ENCODE measurements at places on chromosomes 7 and 10. TPM values are rescaled to one million over a fixed set of nuclear protein-coding genes. Genes with fewer than 3 reads are reported as not detected.

- H3K4me1 ChIP-seq = peaks cover 23% of the 10 kb centered on the region
- DNase-seq = no peak
- H3K27ac ChIP-seq = no peak overlapping the region
- H3K27me3 ChIP-seq = peaks cover 24% of the 10 kb centered on the region
- no peaks in the 10 kb centered on the region for H3K36me3 ChIP-seq
Observed at GRCh38 chr10:102413806-102414561, 4.6 kb downstream of the PSD start.

DNA sequence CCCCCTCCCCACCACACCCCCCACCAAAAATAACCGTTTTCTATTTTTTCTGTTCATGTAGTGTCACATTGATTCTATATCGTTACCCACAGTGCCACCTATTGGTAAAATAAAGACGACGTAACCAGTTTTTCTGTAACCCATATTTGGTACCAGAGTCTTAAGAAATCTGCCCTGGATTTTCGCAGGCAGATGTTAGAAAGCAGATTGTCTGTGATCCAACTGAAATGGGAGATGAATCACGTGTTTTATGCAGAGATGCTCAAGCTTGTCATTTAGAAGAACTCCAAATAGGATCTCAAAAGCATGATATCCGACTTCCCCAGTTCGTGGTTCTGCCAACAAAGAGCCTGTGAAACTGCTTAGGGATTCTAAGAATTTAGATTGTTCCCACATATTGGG lies 261.1 kb upstream of the CSTF2T start:
- no peaks in the 10 kb centered on the region for H3K4me1 ChIP-seq
- H3K27me3 ChIP-seq = peaks cover 16% of the 10 kb centered on the region
- no peaks in the 10 kb centered on the region for H3K36me3 ChIP-seq

- no peak for DNase-seq
- peaks cover 3% of the 10 kb centered on the region for H3K27me3 ChIP-seq
- no peaks in the 10 kb centered on the region for H3K4me1 ChIP-seq
- H3K27ac ChIP-seq = no peak overlapping the region
- no peaks in the 10 kb centered on the region for H3K36me3 ChIP-seq
Observed at GRCh38 chr10:114720685-114721278, 62.7 kb upstream of the ABLIM1 start.

GRCh38 chr7:50828801-50829200 lies 46.1 kb upstream of the GRB10 start:
- H3K36me3 ChIP-seq = peaks cover 1% of the 10 kb centered on the region
- no peak for DNase-seq
- H3K27ac ChIP-seq = no peak overlapping the region

GRCh38 chr10:124565565-124566221 lies 104.1 kb downstream of the LHPP start:
- no peak overlapping the region for H3K4me3 ChIP-seq
- no peak for DNase-seq
- no peaks in the 10 kb centered on the region for H3K36me3 ChIP-seq
- H3K27me3 ChIP-seq = no peaks in the 10 kb centered on the region

GRCh38 chr10:91460681-91461080 lies 50.5 kb downstream of the HECTD2 start:
- H3K4me1 ChIP-seq = no peaks in the 10 kb centered on the region
- no peak for DNase-seq
- no peak overlapping the region for H3K27ac ChIP-seq
- H3K36me3 ChIP-seq = peaks cover 12% of the 10 kb centered on the region
- no peaks in the 10 kb centered on the region for H3K27me3 ChIP-seq

- no peak overlapping the region for H3K27ac ChIP-seq
- H3K4me1 ChIP-seq = no peaks in the 10 kb centered on the region
- no peaks in the 10 kb centered on the region for H3K27me3 ChIP-seq
- DNase-seq = peak; percentile 46
Observed at GRCh38 chr7:93442478-93443224, 131.9 kb downstream of the CALCR start.

DNA sequence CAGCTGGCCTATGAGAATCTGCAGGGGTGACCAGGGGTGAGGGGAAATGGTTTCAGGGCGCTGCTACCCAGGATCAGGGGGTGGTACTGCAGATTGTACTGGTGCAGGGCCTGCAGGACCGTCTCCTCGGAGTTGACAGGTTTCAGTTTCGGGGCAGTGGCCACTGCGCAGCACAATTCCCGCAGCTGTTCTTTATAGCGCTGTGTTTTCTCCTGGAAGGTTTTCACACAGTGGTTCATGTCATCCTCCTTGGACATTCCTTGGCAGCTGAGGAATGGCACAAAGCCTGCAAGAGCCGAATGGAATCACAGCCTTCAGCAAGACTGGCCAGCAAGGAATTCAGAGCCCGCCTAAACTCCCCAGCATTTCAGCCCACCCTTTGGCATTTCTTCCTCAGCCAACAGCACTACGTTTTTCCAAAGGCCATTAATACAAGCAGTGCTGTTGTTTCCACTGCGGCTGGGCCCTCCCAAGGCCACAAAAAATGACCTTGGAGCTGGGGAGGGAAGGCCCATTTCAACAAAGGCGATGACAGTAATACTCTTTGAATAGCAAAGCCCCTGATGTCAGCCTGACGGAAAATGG lies 44.9 kb downstream of the PNLIPRP2 start:
- H3K27me3 ChIP-seq = peaks cover 18% of the 10 kb centered on the region
- no peak overlapping the region for H3K4me3 ChIP-seq
- H3K4me1 ChIP-seq = no peaks in the 10 kb centered on the region
- no peaks in the 10 kb centered on the region for H3K36me3 ChIP-seq
- no peak for DNase-seq

- no peak overlapping the region for H3K27ac ChIP-seq
- no peaks in the 10 kb centered on the region for H3K36me3 ChIP-seq
- peaks cover 1% of the 10 kb centered on the region for H3K4me1 ChIP-seq
- no peak for DNase-seq
- H3K4me3 ChIP-seq = no peak overlapping the region
- peaks cover 3% of the 10 kb centered on the region for H3K27me3 ChIP-seq
Observed at GRCh38 chr10:22997096-22997495, 69.2 kb downstream of the ARMC3 start.

GRCh38 chr7:92817398-92817797 lies 19.0 kb downstream of the CDK6 start:
- no peaks in the 10 kb centered on the region for H3K27me3 ChIP-seq
- peaks cover 79% of the 10 kb centered on the region for H3K4me1 ChIP-seq
- DNase-seq = no peak

DNA sequence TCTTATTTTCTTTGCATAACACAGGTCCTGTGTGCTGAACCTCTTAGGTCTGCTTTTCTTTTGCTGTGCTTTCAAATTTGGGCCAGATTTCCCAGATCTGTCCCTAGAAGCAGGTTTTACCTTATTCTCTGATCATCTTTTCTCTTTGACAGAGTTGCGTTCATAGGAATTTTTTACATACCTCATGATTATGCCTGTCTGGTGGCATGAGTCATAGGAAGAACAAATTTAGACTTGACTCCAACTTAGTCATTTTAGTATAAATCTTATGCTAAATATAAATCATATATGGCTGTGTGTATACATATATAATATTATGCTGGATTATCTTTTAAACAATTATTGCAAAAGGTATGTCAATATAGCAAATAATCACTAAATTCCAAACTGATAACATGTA lies 1038.9 kb downstream of the GRM8 start:
- H3K36me3 ChIP-seq = no peaks in the 10 kb centered on the region
- no peaks in the 10 kb centered on the region for H3K4me1 ChIP-seq
- no peak overlapping the region for H3K27ac ChIP-seq
- no peak for DNase-seq
- H3K4me3 ChIP-seq = no peak overlapping the region

DNA sequence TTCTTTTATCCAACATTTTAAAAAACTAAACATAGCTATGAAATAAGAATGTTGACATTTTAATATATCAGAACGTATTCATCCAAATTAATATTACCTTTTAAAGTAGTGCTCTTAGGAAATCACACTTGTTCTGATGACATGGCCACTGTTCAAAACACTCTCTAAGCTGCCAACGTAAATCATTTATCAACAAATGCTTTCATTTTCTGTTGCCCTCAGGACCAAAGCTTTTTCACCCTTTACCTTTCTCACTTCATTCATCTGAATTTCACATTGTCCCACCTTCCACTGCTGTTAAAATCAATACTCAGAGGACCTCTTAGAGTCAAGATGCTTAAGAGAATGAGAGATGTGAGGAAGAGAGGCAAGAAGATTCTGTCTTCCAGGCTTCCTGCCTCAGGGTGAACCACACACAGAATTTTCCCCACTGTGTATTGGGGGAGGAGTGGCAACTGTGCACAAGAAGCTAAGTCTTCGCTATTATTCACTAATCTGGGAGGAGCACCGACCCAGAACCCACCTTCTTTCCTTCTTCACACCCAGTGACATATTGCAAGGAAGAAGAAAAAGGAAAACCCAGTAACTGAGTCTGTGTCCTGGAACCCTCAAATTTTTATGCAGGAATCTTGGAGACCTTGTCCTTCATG lies 21.0 kb downstream of the HIBADH start:
- H3K4me3 ChIP-seq = no peak overlapping the region
- H3K27me3 ChIP-seq = no peaks in the 10 kb centered on the region
- H3K27ac ChIP-seq = no peak overlapping the region
- H3K36me3 ChIP-seq = peaks cover 15% of the 10 kb centered on the region
- H3K4me1 ChIP-seq = peaks cover 16% of the 10 kb centered on the region

- no peak within 1 kb of the TSS for H3K27ac ChIP-seq
- peaks cover 14% of the 10 kb centered on the region for H3K4me1 ChIP-seq
- no peaks in the 10 kb centered on the region for H3K36me3 ChIP-seq
Observed at GRCh38 chr7:44103923-44104859, at the start of gene AEBP1. AEBP1 (plus strand) TSS chr7:44104345; CDS start chr7:44104666, 321 bp downstream.

DNA sequence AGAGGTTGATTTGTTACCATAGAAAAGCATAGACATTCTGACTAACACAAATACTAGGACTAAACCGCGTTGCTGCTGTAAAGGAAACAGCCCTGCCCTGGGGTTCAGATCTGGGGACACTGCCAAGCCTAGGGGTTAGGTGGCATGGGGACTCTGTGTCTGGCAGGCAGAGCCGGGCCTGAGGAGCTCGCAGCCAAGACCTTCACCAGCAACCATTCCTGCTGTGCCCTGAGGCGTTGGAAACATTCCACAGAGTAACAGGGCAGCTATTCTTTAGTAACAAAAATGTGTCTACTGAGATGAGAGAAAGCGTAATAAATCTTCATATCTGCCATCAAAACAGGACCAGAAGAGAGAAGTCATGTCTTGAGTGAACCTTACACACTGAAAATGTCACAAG lies 280.5 kb downstream of the POM121L12 start:
- no peak overlapping the region for H3K27ac ChIP-seq
- no peak overlapping the region for H3K4me3 ChIP-seq
- no peaks in the 10 kb centered on the region for H3K27me3 ChIP-seq
- H3K36me3 ChIP-seq = no peaks in the 10 kb centered on the region

GRCh38 chr7:94355454-94355853 lies 39.2 kb upstream of the COL1A2 start:
- no peak for DNase-seq
- peaks cover 10% of the 10 kb centered on the region for H3K27me3 ChIP-seq
- H3K36me3 ChIP-seq = no peaks in the 10 kb centered on the region

DNA sequence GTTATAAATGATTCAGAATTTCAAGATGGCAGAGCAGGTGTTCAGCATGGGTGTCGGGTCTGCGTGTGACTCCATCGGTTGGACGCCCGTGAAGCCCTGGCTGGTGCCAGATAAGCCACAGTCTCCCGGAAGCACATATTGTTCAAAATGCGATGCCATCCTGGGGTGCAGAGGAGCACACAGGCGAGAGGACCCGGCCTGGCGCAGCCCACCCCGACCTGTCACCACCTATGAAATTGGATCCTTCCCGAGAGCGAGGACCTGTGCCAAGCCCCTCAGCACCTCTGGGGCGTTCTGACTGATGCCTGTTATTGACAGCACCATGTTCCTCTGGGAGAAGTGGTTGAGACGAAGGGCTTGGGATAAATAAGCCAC lies 110.1 kb downstream of the ACTR3B start:
- H3K4me3 ChIP-seq = no peak overlapping the region
- H3K27ac ChIP-seq = no peak overlapping the region
- no peak for DNase-seq
- H3K36me3 ChIP-seq = no peaks in the 10 kb centered on the region

GRCh38 chr10:132299371-132300336 lies 8.1 kb downstream of the STK32C start:
- H3K27me3 ChIP-seq = no peaks in the 10 kb centered on the region
- no peaks in the 10 kb centered on the region for H3K36me3 ChIP-seq
- no peak overlapping the region for H3K4me3 ChIP-seq
- no peak overlapping the region for H3K27ac ChIP-seq
- peaks cover 4% of the 10 kb centered on the region for H3K4me1 ChIP-seq

- no peak for DNase-seq
- no peak overlapping the region for H3K27ac ChIP-seq
- no peak overlapping the region for H3K4me3 ChIP-seq
- H3K27me3 ChIP-seq = no peaks in the 10 kb centered on the region
Observed at GRCh38 chr7:75621124-75621523, 117.6 kb downstream of the HIP1 start.

DNA sequence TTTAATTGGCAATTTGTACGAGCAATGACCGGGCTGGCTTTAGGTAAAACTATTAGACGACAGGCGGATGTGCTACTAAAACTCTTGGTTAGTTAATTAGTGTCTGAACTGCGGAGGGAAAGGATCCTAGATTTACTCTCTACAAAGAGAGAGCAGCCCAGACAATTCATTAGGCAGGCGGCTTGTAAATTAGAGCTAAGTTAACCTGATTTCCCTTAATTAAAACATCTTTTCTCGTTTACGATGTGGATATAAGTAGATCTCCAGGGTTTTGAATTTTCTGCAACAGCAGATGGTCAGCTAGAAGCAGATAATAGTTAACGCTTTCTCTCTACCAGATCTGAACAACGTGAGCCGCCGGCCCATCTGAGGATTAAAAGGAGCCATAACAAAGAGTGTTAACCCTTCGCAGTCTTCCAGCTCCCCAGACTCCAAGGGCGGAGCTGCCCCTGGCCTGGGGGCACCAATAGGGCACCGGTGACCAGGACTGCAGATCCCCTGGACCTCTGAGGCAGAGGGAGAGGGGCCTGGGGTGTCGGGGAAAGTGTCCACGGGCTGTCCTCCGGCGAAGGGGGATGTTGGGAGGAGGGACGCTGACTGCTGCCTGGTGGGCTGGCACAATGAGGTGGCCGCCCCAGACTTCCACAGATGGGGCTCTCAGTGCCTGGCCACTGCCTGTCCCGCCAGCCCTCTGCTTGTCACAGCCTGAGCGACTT lies 6.3 kb upstream of the UNCX start:
- DNase-seq = no peak
- H3K27ac ChIP-seq = no peak overlapping the region
- no peak overlapping the region for H3K4me3 ChIP-seq
- peaks cover 6% of the 10 kb centered on the region for H3K4me1 ChIP-seq
- peaks cover 58% of the 10 kb centered on the region for H3K27me3 ChIP-seq

- H3K4me1 ChIP-seq = no peaks in the 10 kb centered on the region
- H3K27ac ChIP-seq = no peak overlapping the region
- no peak overlapping the region for H3K4me3 ChIP-seq
- DNase-seq = no peak
- H3K27me3 ChIP-seq = no peaks in the 10 kb centered on the region
- no peaks in the 10 kb centered on the region for H3K36me3 ChIP-seq
Observed at GRCh38 chr10:118769898-118770600, 15.3 kb upstream of the CACUL1 start.

Gene CTTNBP2
- total RNA-seq = not detected

Gene ODAD2
- 0.22 TPM for total RNA-seq

Gene SLC18A3
- not detected for total RNA-seq

Gene RPEL1
- total RNA-seq = not detected

Gene LRRC61
- 10.3 TPM for total RNA-seq

Gene KIAA1217
- total RNA-seq = 0.57 TPM

Gene AKR1C8
- total RNA-seq = not detected

Gene UBE3C
- 52.9 TPM for total RNA-seq

Gene ZNF736
- 22.7 TPM for total RNA-seq

Gene CH25H
- total RNA-seq = 0.22 TPM

Gene ANTXRL
- total RNA-seq = not detected
